ENCODE measurements at places on chromosomes 1 and 21.

DNA sequence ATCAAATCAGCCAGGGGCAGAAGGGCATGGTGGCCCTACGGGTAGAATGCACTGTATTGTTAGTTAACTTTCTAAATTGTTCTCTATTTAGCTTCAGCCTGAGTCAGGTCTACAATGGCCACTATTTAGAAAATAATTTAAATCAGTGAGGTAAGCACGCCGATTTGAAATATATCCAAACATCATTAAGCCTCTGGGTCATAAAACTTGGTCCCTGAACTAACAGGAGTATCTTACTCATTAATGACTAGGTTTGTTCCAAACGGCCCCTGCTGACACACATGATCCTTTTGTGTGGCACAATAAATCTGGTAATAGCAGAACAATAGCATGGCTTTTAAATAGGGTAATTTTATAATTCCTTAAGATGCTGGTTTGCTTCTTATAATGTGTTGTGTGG is 48.4 kb downstream of the STX6 start:
- DNase-seq, result no peak

GRCh38 chr1:20367116-20367585 is 76.5 kb downstream of the VWA5B1 start:
- no peak for DNase-seq

GRCh38 chr1:100624886-100625610 is 87.1 kb downstream of the GPR88 start:
- no peak for DNase-seq

DNA sequence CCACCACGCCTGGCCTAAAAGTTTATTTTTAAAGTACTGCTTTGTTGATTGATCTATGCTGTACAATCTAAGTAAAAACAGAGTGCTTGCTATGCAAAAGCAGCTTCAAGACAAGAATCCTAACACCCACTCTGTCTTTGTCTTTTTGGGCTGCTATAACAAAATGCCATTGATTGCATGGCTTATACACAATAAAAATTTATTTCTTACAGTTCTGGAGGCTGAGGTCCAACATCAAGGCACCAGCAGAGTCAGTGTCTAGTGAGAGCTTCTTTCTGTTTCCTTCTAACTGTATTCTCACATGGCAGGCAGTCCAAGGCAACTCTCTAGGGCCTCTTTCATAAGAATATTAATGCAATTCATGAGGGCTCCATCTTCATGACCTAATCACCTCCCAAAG is 63.6 kb upstream of the GJA5 start:
- DNase-seq, result no peak

GRCh38 chr1:243730487-243731150 is 119.4 kb downstream of the AKT3 start:
- DNase-seq, result no peak

DNA sequence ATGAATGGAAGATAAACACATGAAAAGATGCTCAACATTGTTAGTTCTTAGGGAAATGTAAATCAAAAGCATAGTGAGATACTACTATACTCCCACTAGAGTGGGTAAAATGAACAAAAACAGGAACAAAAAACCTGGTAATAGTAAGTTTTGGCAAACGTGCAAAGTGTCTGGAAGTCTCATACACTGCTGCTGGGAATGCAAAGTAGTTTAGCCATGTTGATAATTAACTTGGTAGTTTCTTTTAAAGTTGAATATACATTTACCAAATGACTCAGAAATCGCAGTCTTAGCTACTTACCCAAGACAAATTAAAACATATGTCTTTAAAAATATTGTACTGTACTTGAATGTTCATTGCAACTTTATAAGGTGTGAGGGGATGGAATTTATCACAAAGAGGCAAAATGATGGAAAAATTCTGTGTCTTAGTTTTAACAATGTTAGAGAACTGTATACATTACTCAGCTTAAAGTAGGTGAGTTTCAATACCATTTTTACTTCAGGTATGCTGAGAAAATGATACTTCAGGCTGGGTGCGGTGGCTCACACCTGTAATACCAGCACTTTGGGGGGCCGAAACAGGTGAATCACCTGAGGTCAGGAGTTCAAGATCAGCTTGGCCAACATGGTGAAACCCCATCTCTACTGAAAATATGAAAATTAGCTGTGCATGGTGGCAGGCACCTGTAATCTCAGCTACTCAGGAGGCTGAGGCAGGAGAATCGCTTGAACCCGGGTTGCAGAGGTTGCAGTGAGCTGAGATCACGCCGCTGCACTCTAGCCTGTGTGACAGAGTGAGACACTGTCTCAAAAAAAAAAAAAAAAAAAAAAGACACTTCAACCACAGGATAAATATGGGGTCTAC is 102.3 kb downstream of the PDE4B start:
- DNase-seq, result no peak

DNA sequence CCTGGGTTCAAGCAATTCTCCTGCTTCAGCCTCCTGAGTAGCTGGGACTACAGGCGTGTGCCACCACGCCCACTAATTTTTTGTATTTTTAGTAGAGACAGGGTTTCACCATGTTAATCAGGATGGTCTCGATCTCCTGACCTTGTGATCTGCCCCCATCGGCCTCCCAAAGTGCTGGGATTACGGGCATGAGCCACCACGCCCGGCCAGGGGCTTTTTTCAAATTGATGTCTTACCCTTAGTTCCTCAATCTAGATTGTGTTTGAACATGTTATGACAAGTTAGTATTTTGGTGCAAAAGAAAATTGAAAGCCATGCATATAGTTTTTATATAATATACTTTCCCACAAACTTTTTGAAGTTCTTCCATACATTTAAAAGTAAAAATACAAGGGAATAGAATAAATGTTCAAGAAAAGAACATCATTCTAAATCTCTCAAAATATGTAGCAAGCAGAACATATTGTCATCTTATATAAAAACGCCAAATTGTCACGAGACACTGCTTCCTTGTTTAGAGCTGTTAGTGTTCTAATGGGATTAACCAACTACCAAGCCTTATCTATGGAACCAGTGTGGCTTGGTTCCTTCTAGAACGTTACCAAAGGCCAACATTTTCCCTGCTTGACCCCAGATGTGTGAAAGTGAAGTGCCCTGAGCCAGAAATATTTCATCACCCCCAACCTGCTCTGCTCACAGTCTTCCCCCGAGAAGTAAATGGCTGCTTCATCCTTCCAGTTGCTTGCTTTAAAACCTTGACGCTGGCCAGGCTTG is 9.5 kb upstream of the PLEKHM2 start:
- DNase-seq, result no peak

GRCh38 chr1:26775666-26776065 is 12.1 kb upstream of the PIGV start:
- DNase-seq, result no peak

- no peak for DNase-seq
Observed at GRCh38 chr1:198416296-198416695, 124.2 kb downstream of the ATP6V1G3 start.

DNA sequence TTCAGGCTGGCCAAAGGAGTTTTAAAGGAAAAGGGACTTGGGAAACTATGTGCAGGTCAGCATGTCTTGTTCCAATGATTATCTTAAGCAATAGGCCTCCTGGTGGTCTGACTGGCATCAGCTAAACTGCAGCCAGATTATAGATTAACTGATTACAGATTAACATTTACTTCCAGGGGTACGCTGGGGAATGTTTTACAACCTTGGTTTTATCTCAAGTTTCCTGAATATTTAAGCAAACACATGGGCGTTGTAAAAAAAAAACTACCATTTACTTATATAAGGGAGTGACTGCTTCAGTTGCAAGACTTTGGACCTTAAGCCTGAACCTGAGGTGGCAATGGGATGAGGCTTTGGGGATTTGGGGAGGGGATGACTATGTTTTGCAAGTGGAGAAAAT is 600.6 kb upstream of the B3GALT2 start:
- DNase-seq, result no peak

DNA sequence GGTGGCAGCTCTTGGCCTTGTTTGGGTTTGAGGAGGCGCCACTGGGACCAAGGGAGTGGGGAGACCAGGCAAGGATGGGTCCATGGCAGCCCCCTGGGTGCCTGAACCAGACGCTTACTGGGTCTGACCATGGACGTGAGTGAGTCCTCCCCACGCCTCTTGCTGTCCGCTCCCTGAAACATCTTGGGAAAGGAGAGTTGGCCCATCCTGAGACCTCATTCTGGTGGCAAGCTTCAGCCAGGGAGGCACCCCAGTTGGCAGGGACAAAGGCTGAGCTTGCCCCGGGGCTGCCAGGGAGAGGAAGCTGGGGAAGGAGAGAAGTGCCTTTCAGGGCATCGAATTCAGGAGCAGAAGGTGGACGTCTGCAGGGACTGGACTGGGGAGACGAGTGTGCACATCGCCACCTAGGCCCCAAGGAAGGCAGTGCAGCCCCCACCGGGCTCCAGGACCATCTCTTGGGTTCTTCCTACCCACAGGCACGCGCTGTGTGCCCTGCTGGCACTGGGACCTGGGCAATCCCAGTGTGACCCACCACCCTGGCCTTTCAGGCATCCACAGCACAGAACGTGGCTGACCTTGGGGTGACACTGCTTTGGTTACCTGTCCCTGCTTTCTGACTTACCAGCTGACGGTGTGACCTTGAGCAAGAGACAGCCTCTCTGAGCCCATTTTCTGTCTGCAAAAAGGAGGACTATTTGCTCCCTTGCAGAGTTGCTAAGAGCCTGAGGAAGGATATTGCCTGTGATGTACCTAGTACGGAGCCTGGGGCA is 132.9 kb upstream of the WNT4 start:
- DNase-seq, result no peak

DNA sequence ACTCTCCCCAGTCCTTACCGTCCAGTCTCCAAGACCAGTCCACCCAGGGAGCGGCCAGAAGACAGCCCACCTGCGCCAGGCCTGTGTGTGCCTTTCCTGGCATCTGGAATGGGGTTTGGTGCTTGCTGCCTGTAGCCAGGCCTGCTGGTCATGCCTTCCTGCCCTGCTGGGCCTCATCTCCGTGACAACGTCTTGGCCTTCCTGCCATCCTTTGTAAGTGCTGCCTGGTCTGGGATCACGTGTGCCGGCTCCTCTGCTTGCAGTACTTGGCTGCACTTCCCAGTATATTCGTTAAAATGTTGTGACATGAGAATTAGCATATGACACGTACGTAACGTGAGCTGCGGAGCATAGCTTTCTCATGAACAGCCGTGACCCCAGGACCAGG is 145.3 kb upstream of the COL6A1 start:
- no peak for DNase-seq

DNA sequence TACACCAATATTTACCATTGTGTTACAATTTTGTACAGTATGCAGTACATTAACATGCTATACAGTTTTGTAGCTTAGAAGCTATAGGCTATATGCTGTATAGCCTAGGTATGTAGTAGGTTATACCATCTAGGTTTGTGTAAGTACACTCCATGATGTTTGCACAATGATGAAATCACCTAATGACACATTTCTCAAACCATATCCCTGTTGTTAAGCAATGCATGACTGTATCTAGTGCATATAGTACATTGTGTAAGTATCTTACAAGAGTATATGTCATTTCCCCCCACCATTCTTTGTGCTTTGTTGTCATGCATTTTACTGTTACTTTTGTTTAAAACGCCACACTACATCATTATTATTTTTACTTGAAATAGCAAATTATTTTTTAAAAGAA is 65.7 kb upstream of the RNF11 start:
- no peak for DNase-seq

DNA sequence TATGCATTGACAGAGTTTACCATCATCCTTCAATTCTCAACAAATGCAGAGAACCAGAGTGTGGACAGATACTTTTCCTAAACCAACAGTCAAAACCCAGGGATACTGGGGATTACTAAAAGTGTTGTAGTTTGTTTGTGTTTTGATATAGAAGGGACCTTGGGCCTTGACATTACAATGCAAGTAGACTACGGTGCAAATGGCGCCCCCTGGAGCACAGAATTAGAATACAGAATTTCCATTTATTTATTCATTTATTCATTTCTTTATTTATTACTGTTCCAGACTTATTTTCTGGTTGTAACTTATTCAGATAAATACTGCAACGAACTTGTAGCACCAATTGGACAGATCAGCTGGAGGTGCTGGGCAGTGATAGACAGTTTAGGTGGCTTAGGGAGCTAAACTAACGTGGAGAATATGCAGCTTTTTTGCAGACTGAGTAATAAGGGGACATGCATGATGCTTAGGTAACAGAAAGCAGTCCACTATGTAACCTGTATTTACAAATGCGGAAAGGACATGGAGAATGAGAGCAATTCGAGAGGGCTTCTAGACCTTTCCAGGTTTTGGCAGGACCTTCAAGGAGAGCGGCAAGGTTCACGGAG is 42.6 kb downstream of the KIRREL1 start:
- DNase-seq, result no peak

DNA sequence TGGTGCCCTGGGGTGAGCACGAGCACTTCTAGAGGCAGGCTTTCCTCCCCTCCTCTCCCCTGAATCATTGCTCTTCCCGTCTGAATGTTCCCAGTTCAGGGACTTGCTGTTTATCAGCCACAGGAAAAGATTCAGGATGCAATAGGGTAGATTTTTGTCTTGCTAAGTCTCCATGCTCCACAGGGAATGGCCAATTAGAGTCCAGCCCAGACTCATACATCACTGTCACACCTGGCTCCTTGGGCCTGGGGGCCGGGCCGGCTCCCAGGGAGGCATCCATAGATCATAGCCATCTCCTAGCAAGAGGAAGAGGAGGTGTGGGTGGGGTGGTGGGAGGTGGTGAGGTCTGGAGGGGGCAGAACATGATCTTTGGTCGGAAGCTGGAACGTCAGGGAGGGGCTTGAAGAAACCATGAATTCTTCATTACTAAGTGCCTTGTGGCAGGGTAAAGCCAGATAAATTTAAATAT is 83.4 kb downstream of the LRRN2 start:
- no peak for DNase-seq
